DMS153 (cell line): ENCODE measurements at places on chromosomes 6 and 20.

DNA sequence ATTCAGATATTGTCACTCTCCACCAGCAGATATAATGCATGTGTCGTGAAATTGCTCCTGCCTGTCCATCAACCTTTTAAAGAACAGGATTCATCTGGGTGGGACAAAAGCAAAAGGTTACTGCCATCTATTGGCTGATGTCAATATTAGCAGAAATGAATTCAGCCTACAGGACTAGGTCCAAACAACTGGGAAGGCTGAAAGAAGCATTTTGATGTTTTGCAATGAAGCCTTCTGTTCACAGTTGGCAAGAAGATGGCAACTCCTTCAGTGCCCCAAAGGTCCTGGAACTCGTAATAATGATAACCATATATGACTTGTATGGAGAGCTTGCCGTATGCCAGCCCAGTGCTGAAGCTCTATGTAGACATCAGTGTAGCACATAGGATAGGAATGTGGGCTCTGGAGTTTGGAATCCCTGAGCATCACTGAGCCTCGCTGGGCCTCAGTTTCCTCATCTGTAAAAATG is 7.5 kb downstream of the BCAS1 start:
- peak; percentile 5 for DNase-seq

DNA sequence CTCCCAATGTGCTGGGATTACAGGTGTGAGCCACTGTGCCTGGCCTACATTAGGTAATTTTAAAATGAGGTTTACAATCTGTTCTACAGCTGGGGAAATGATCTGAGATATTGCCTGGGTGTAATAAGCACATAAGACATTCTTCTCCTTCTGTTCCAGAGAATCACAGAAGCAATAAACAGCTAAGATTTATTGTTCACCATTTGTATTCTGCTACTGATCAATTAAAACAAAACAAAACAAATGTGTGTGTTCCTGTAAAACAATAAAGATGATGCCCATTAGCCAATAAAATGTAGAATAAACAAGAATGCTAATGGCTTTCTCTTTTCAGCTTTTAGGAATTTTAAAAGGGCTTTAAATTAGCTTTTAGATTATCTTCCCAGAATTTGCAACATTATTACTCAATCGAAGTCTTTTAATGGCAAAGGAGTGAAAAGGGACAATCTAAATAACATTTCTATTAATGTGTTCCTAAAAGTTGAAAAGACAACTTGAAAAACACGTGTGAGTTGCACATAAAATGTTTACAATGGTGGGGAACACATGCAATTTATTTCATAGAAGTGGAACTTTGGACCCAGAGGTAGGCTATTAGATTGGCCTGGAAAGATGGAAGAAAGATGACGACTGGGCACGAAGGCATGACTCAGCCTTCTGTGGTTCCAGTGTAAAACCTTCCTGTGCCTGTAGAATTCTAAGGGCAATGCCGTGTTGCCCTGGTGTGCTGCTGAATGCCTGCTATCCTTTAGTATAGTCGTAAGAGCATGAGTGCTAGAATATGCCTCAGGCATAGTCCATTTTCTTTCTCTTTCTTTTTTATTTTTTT is 29.0 kb upstream of the DEK start:
- no peak for DNase-seq

GRCh38 chr6:40460380-40460779 is 126.8 kb downstream of the LRFN2 start:
- DNase-seq: no peak

DNA sequence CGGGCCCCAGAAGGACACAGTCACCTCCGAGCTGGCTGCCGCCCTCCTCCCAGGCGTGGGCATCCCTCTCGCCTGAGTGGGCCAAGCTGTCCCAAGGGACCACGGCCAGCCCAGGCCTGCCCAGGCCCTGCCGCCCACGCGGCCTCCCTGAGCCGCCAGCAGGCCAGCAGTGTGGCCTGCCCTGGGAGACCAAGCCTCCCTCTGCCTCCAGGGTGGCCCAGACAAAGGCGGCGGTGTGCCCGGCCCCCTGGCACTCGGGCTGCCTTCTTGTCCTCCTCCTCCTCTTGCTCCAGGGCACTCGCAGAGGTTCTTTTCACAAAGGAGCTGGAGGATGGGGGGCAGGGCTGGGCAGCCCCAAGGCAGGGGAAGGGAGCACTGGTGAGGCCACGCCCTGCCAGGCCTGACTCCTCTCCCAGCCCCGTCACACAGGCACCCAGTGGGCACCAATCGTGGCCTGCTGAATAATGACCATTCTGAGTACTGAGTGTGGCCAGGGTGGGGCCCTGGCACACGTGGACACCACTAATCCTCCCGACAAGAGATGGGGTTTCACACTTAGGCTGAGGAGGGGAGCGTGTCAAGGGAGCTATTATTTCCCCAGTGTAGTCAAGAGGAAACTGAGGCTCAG is 25.3 kb downstream of the NOL4L start:
- no peak for DNase-seq

GRCh38 chr6:81891874-81892273 is 139.4 kb upstream of the TENT5A start:
- DNase-seq: no peak

DNA sequence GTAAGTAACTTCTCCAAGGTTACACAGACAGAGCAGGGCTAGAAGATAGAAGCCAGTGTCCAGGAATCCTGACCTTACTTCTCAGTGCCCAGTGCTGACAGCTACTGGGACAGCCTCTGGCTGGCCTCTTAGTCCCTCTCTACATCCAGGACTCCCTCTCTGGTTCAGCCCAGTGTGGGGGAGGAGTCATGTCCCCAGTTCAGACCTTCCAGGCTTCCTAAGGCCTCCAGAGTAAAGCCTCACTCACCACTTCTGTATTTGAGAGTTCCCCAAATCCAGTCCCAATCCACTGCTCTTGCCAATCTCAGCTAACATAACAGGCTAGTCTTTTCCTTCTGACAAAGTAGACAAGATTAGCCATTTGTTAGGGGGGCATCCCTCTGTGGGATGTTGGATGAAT is 36.9 kb upstream of the EPB41L1 start:
- no peak for DNase-seq

DNA sequence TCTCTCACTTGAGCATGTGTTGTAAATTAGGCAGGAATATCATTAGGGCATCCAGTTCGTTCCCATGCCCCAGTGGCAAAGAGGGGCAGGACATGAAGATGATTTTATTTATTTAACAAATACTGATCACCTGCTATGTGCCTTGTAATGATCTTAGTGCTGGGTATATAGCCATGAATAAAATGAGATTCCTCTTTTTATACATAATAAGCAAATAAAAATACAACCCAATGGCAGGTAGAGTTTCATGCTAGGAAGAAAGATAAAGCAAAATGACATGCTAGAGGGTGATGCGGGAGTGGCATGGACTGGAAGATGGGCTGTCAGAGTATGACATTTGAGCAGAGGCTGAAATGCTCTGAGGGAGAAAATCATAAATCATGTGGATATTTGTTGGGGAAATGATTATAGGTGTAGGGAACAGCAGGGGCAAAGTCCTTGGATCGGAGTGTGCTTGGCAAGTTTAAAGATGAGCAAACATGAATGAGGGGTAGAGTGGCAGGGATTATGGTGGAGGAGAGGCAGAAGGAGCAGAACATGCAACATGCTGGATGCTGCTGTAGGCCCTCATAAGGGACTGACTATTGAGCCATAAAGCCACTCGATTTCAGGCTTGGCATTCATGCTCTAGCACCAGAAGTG is 342.1 kb downstream of the PLCB1 start:
- no peak for DNase-seq

DNA sequence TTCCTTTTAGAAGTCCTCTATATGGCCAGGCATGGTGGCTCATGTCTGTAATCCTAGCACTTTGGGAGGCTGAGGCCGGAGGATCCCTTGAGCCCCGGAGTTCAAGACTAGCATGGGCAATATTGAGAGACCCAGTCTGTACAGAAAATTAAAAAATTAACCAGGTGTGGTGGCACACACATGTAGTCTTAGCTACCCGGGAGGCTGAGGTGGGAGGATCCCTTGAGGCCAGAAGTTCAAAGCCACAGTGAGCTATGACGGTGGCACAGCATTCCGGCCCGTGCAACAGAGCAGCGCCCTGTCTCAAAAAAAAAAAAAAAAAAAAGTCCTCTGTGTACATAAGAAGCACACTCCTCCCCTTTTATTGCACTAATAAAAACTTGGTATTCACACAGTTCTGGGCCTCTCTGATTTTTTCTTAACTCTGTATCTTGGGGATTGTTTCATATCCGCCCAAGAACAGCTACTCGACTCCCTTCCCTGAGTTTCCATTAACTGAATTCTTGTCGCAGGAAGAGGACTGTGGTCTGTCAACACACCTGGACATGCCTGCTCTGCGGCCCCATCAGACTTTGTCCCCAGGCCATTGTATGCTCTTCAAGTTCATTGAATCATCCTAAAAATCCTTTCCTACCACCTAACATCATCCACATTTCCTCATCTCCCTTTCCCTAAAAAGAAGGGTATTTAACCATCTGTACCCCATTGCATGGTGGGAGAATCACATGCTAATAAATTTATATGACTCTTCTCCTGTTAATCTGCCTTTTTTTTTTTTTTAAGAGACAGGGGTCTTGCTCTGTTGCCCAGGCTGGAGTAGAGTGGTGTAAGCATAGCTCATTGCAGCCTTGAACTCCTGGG is 25.9 kb upstream of the PPP1R3G start:
- DNase-seq: no peak

GRCh38 chr20:45378191-45378590 is at the start of gene TP53TG5:
Gene TP53TG5, minus strand, starts transcription at chr20:45378325. Its CDS starts 89 bp downstream, at chr20:45378236.
- no peak for DNase-seq
